ENCODE measurements at places on chromosomes 13 and 19. TPM values are rescaled to one million over a fixed set of nuclear protein-coding genes. Genes with fewer than 3 reads are reported as not detected.

FARP1 gene
- total RNA-seq: 74.6 TPM

SYCN gene
- not detected for total RNA-seq

GRIK5 gene
- not detected for total RNA-seq

ERVK3-1 gene
- total RNA-seq: 45.0 TPM

CNN1 gene
- total RNA-seq: 26.8 TPM

MATK gene
- total RNA-seq: not detected

ZNF229 gene
- 18.6 TPM for total RNA-seq

NLRP9 gene
- total RNA-seq: not detected

ELANE gene
- not detected for total RNA-seq

FREM2 gene
- under 0.01 TPM for total RNA-seq

LSR gene
- 0.22 TPM for total RNA-seq

KLF1 gene
- total RNA-seq: not detected

KLK12 gene
- total RNA-seq: not detected

FOSB gene
- 3.6 TPM for total RNA-seq

MEIS3 gene
- total RNA-seq: 42.5 TPM

RXFP2 gene
- total RNA-seq: 0.14 TPM

CCDC169 gene
- total RNA-seq: 1.3 TPM

LHB gene
- total RNA-seq: not detected

CYP4F11 gene
- total RNA-seq: not detected

ODAD3 gene
- not detected for total RNA-seq

UBE2L5 gene
- not detected for total RNA-seq

FGF9 gene
- 0.22 TPM for total RNA-seq

CLC gene
- total RNA-seq: not detected

ANKRD24 gene
- 0.14 TPM for total RNA-seq

SYNE4 gene
- total RNA-seq: not detected

SCN1B gene
- 4.7 TPM for total RNA-seq

RDH8 gene
- total RNA-seq: not detected

PLEKHF1 gene
- total RNA-seq: 11.6 TPM

CCDC70 gene
- not detected for total RNA-seq

HS6ST3 gene
- total RNA-seq: not detected

DNM2 gene
- 157 TPM for total RNA-seq

NLRP12 gene
- total RNA-seq: not detected

CDX2 gene
- total RNA-seq: not detected

CRLF1 gene
- total RNA-seq: 2.6 TPM

USHBP1 gene
- not detected for total RNA-seq

ZNF443 gene
- total RNA-seq: 2.6 TPM

EBI3 gene
- 1.3 TPM for total RNA-seq

PNMA8A gene
- total RNA-seq: 2.2 TPM

FAM83E gene
- total RNA-seq: not detected

SHD gene
- not detected for total RNA-seq

MPV17L2 gene
- 42.0 TPM for total RNA-seq

LILRA1 gene
- not detected for total RNA-seq

THAP8 gene
- 3.1 TPM for total RNA-seq

CA11 gene
- total RNA-seq: not detected

SLC7A9 gene
- not detected for total RNA-seq

CCNE1 gene
- total RNA-seq: 8.6 TPM

LSM7 gene
- 70.0 TPM for total RNA-seq

FPR3 gene
- total RNA-seq: not detected

CACNG7 gene
- total RNA-seq: 4.7 TPM

SLC10A2 gene
- total RNA-seq: not detected

CAPN12 gene
- total RNA-seq: not detected

KRTDAP gene
- total RNA-seq: not detected

HSPBP1 gene
- total RNA-seq: 41.1 TPM

ZNF527 gene
- total RNA-seq: 4.9 TPM

ADGRL1 gene
- 2.8 TPM for total RNA-seq

KLK1 gene
- not detected for total RNA-seq

ANGPTL8 gene
- not detected for total RNA-seq

TMPRSS9 gene
- not detected for total RNA-seq

GJB6 gene
- total RNA-seq: not detected

IL11 gene
- total RNA-seq: 15.1 TPM

Data from placental pericyte (primary cell).